NCI-H510A (cell line): ENCODE measurements at places on chromosomes 16 and 17.

- DNase-seq: no peak
Measured at GRCh38 chr16:79867425-79867997, 267.0 kb upstream of the MAF start.

DNA sequence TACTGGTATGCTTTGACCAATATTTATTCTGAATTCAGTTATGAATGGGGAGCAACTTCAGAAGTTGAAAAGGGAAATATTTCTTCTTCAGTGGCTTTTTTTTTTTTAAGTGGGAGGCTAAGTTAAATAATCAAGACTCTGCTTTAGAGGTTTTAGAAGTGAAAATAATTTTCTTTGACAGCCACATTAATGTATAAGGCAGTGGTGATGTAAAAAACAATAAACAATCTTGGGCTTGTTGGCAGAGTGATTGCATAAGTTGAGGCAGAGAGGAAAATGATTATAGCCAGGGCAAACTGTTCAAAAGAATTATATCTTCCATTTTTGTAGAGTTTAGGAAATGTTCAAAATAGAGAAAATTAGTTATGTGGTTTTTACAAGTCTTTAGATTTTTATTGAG, 5.4 kb upstream of the KRT12 start:
- no peak for DNase-seq

GRCh38 chr16:2040787-2041522, 6.7 kb downstream of the NTHL1 start:
- DNase-seq: no peak

DNA sequence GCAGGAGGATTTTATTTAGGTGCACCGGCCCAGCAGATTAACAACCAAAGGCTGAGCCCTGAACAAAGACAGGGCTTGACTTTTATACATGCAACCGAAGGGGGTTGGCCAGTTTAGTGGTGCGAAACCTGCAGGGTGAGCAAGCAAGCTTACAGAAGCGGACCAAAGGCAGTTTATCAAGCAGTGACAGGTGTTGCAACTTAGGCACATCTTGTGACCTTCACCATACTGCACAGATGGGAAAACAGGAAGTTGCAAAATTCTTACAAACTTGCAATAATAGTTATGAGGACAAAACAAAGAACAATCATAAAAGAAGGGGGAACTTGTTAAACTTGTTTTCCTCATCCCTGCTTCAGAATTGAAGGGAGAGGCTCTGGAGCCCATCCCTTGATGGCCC, 1265.1 kb downstream of the CDH8 start:
- no peak for DNase-seq

GRCh38 chr16:47463771-47464624, 2.9 kb downstream of the PHKB start:
- no peak for DNase-seq

DNA sequence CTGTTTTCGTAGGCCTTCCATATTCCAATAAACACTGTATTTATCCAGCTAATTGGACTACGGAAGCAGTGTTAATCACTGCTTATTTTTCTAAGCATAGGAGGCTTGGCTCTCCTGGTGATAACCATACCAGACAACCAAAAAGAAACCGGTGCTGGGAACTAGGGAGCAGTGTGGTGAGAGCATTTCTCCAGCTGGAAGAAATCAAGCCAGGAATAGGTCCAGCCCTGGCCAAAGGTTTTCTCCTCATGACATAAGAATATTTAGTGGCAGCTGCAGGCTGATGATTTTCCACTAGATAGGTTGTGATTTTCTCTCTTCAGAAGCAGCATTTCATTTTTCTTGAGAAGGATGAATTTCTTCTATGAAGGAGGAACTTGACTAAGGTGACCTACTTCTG, 141.5 kb downstream of the TRIM37 start:
- DNase-seq: no peak

DNA sequence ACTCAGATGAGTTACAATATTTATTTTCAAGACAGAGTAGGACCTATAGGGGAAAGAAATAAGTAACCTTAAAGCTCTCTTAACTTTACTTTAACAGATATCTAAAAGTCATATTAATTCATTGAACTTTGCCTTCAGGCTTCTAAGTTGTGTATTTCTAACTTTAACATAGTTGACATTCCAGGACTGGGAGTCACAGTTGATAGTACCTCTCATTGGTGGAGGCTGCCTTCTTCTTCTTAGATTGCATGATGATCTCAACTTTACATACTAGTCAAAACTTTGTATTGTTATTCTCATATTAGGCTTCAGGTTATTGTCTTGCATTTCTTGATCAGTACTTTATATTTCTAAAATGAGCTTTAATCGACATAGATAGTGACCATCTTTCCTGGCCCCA, 350.1 kb upstream of the KIF2B start:
- no peak for DNase-seq

DNA sequence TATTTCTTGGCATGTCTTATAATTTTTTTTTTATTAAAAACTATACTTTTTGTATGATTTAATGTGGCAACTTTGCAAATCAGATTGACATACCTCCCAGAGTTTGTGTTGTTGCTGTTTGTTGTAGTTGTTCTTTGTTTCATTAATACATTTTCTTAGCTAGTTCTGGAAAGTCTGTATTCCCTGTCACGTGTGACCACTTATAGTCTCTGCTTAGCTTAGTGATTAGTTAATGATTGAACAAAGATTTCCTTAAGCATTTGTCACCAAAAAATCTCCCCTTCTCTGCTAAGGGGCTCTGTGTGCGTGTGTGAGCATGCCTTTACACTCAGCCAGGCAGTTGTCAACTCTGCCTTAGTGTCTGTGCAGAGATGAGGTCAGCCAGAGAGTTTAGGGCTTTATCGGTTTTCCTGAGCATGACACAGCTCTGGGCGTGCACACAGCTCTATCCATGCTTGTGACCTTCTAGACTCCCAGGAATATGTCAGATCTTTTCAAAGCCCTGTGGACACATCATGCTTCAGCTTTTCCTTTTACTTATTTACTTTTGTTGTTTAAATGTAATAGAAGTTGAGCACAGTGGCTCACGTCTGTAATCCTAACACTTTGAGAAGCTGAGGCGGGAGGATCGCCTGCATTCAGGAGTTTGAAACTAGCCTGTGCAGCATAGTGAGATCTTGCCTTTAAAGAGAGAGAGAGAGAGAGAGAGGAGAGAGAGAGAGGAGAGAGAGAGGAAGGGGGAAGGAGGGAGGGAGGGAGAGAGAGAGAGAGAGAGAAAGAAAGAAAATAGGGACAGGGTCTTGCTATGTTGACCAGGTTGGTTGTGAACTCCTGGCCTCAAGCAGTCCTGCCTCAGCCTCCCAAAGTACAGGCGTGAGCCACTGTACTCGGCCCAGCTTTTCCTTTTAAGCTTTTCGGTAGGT, 21.9 kb downstream of the DNAI2 start:
- DNase-seq: no peak

DNA sequence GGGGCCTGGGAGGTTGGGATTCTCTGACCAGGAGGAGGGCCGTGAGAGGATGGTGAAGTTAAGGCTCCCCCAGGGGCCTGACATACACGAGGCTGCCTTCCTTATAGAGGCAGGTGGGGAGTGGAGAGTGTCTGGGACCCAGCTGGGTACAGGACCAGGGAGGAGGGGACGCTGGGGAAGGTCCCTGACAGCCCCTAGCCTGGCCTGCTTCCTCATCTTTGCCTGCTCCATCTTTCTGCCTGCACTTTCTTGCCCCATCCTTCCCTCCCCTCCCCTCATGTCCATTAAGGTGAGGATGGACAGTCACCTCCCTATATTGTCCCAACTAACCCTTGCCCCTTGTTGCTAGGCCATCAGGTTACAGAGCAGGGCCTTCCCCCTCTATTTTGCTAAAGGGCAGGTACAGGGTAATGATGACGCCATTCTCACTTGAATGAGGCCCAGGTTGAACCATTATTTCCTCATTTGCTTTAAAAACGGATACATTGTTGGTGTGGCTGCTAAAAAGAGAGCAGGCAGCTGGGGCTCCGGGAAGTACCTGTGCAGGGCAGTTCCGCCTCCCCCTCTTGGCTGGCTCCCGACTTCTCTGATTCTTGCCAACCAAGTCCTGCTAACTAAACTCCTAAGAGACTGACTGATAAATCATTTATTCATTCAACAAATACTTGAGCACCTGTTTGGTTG, 1.3 kb downstream of the C17orf99 start:
- DNase-seq: no peak

DNA sequence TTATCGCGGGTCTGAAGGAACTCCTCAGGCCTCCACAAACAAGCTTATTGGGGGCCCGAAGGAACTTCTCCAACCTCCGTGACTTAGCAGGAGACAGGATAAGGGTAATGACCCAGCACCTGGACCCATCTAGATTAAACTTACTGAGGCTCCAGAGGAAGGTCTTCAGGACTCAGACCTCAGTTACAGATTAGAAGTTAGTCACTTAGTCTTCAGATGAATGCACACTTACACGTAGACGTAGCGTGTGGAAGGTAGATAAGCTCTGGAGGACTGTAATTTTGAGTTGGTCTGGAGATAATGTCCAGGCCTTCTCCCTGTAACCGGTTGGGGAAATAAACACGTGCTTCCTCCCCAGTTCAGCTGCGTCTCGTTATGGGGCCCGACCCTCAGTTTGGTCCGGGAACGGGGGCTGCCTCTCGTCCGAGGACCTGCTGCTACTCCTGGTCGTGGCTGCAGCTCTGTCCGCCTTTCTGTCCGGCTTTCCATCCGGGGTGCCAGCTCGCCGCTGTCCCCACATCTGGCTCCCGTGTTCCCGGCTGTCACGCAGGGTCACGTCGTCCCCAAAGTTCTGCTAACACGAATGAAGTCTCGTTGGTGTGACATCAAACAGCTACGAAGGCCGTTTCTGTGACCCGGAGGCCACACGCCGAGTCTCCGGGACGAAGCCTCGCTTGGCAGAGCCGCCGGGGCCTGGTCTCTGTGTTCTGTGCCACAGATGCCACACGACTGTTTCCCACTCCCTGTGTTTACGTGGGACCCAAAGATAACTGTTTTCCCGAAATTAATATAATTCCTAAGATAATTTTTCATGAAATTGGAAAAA, 11.8 kb upstream of the SECTM1 start:
- no peak for DNase-seq

DNA sequence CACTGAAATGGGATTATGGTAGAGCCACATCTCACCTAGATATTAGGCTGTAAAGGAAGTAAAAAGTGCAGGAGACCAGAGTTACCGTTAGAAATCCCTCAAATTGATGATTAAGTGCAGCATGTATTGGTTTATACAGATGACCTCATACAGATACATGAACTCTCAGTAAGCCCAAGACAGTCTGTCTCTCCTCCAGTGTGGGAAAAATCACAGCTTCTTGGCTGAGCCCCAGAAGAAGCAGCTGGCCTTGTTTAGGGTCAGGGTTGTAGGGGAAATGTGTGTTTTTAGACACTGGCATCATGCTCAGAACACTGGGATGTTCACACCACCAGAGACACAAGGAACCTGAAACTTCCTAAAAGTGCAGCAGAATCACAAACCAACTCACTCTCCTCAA, 135.9 kb downstream of the KATNIP start:
- DNase-seq: no peak

- no peak for DNase-seq
Measured at GRCh38 chr17:69062860-69063581, 2.3 kb upstream of the ABCA9 start.

DNA sequence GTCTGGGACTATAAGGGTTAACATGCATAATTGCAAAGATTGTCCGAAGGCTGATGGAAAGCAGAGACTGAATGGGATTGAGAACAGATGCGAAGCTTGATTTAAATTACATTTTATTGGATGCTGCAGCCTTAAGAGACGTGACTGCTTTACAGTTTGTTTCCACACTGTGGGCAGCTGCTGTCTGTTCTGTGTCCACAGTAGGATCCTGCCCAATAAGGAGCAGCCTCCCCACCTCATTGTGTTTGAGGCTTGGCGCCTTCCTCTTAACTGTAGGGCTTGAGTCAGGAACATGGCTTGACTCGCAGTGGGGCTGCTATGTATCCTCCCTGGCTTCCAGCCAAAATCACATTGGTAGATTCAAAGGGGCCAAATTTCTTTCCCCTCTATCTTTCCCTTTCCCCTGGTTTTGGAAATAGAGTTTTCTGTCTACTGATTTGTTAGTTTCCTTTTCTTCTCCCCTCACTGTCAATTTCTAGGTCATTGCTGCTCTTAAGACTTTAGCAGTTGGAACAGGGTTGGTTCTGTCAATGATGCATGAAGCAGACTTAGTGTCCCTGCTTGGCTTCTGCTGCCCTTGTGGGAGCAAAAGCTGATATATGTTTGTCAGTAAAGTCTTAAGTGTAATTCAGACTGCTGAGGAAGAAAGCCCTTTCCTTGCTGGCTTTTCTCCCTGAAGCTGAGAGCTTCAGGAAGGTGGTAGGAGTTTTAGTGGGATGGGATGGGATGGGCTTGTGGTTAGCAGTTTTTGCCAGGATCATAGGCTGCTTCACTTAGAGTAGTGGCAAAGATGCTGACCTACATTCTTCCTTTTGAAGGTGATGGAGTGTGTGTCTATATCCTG, 5.0 kb upstream of the RARA start:
- no peak for DNase-seq

DNA sequence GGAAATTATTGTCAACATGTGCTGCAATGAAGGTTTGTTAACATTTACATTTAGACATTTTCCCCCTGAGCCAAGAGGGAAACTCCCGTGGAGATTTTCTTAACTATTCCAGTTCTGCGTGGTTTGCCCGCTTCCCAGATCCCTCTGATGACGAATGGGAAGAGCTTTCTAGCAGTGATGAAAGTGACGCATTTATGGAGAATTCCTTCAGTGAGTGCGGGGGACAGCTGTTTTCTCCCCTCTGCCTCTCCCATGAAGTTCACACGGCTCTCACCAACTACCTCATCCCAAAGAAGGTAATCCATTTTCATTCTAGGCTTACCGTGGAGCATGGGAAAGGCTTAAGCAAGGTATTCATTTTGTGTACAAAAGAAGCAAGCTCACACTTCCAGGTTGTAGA, 18.2 kb downstream of the HEATR3 start:
- no peak for DNase-seq

DNA sequence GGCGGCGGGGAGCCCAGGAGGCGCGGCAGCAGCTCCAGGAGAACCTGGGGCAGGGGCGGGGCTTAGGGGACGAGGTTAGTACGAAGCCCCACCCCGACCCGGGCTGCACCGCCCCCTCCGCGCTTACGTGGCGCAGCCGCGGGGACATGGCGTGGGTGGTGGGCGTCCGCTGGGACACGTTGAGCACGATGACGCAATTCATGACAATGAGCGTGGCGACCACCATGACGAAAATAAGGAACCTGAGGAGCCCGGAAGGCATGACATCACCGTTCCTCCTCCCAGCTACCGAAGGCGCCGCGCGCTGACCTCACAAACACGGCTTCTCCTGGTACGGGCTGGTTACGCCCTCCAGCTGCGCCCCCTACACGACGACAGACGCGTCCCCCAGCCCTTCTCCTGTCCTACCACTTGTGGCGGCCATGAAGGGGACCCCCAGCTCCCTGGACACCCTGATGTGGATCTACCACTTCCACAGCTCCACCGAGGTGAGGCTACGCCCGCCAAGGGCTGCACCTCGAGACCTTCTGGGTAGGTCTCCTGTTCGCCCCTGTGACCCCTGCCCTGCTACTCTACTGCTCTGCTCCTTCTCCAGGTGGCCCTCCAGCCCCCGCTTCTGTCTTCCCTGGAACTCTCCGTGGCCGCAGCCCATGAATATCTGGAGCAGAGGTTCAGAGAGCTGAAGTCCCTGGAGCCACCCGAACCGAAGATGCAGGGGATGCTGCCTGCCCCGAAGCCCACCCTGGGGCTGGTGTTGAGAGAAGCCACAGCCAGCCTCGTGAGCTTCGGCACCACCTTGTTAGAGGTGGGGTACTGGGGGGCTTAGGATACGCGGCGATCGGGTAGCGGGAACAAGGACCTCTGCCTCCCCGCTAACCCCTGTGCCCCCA, at the start of gene C17orf107:
Gene C17orf107, plus strand, starts transcription at position 196 of the 890 bp plus-strand sequence. Its CDS starts 227 bp downstream, at position 423.
- DNase-seq: peak; percentile 66

- DNase-seq: no peak
Measured at GRCh38 chr17:29546085-29546484, 20.8 kb downstream of the ABHD15 start.
